ENCODE measurements at places on chromosomes 4 and X.
A peak's percentile ranks its signal among the peaks of the same experiment; 100 is the strongest.

DNA sequence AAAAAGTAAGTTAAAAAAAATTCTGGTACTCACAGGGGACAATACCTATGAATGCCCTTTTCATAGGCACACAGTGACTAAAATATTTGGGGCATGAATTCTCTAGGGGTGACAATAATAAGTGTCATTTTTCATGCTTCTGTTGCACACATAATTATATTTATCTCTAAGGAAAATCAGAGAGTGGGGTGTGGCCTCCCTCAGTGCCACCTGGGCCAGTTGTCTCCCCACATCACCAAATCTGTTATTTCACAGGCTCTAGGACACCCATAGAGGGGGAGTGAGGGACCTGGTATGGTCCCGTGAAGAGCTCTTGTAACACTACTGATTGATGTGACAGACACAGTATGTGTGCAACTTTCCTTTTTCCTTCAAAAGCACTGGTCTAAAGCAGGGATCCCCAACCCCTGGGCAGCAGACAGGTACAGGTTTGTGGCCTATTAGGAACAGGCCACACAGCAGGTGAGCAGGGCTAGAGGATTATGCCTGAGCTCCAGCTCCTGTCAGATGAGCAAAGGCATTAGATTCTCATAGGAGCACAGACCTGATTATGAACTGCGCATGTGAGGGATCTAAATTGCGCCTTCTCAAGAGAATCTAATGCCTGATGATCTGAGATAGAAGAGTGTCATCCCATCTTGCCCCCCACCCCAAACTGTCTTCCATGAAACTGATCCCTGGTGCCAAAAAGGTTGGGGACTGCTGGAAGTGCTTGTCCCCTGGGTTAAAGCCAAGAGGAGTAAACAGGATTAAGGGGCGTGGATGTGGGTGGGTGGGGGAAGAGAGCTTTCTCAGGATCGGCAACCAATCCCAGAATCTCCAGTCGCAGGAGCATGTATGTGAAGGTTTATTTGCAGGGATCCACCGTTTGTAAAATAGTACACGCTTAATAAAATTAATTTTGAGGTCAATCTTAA is 856 bp downstream of the SLC9B1 start:
- peak; percentile 46 for DNase-seq

DNA sequence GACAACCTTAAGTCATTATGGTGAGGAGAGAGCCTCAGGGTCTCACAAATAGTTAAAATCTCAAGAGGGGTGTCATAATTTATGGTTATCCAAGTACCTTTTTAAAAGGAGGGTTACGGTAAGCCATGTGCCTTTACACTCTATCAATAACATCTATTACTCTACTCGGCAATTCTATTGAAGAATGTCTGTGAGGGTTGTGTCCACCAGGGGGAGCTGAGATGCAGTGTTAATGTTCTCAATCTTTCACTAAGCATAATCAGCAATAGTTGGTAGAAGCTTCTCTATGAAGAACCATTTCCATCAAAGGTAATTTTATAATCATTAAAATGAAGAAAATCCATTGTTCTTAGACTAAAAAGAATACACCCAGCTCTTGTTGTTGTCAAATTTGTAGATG is 457.4 kb downstream of the CENPC start:
- no peak for DNase-seq

DNA sequence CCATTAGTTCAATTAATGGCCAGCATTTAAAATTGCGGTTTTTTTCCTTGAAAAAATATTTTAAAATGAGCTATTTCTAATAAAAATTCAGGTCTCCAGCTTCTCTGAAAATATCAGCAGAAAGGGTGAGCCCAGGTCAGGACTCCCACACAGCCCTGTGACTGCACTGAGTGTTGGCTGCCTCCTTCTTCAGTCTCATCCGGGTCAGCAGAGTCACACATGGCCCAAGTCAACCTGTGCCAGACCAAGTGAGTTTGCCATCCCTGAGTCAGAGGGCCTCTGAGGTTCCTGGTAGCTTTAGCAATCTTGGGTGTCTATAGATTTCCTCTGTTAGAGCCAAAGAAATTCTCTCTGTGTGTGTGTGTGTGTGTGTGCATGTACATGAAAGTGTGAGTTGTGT is 22.1 kb upstream of the MSX1 start:
- no peak for DNase-seq

DNA sequence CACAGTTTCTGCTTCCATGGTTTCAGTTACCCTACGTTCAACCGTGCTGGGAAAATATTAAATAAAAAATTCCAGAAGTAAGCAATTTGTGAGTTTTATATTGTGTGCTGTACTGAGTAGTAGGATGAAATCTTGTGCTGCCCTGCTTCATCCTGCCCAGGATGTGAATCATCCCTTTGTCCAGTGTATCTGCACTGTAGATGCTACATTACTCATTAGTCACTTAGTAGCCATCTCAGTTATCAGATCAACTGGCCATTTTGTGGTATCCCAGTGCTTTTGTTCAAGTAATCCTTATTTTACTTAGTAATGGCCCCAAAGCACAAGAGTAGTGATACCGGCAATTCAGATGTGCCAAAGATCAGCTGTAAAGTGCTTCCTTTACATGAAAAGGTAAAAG is 97.9 kb downstream of the COX18 start:
- DNase-seq = no peak

DNA sequence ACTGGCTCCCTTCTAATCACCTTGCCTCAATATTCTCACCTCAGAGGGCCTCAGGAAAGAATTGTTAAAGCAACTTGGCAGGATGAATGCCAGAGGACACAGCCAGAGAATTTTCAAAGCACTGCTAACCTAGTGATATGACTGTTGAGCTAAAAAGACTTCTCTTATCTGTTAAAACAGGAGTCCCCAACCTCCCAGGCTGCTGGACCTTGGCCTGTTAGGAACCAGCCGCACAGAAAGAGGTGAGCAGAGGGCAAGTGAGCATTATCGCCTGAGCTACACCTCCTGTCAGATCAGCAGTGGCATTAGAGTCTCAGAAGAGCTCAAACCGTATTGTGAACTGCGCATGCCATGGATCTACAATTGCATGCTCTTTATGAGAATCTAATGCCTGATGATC is 1.7 kb upstream of the KCNE5 start:
- no peak for DNase-seq

DNA sequence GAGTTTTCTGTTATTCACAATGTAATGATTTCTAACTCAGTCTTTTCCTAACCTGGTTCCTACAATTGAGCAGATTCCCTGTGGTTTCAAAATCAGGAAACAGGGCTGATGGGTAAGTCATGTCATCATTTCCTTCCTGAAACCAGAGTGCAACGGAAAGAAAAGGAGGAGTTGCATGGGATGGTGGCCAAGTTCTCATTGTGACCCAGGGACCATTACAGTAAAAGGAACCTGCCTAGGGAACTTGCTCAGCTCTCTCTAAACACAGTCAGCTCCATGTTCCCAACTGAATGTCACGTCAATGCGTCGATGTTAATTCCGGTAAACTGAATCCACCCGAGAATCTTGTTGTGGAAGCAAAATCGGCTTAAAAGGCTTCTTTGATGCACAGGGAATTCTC is 51.2 kb downstream of the LGI2 start:
- DNase-seq = no peak

DNA sequence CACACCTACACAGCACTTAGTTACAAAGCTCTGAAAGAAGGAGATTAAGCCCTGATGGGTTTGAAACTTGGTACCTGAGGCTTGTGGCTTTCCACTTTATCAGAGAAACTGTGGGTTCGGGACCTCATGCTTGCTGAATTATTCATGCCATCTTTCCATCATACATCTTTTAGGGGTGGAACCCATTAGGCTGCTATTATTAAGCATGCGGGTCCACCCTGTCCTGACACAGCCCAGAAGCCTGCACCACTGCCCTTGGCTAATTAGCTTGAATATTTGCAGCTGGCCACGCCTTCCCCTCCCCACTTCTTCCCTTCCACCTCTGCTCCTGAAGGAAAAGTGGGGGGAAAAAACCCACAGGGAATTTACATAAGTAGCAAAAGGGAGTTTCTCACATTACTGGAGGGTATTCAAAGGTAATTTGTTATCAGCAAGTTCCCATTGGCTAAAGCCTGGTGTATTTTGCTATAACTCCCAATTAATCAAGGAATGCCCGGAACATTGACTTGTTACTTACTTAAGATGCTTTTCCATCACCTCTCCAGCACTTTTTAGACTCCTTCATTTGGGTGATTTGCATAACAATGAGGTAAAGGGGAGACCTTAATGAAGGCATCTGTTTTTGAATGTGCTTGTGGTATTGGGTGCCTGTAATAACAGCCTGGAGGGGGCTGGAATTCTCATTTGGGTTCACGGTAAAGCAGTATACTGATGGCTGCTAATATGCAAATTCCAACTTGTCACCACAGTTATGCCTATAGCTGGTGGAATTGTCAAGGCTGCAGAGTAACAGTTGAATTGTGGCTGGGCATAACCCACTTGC is 231.7 kb upstream of the GATB start:
- no peak for DNase-seq

DNA sequence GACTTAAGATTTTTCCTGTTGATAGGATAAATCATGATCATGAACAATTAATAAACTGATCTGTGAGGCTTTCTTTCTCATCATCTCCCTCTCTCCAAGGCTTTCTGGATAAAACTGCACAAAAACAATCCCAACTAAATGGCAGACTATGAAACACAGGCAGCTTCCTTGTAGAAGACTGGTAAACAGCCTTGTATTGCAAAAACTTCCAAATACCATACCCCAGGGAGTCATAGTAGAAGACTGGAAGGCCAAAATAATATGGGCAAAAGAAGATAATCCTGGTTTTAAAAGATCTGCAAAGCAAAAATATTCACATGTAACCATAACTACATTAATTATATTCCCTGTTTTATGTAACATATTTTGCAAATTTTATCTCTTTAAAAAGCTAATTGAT is 113.0 kb downstream of the ANAPC10 start:
- no peak for DNase-seq

- no peak for DNase-seq
These were observed 1.2 kb downstream of the TFE3 start for GRCh38 chrX:49041744-49042580.

- DNase-seq = no peak
These were observed 9.4 kb downstream of the TMEM271 start for GRCh38 chr4:566508-567295.

- DNase-seq = no peak
These were observed 180.2 kb downstream of the ARAP2 start for GRCh38 chr4:36064117-36064516.

- no peak for DNase-seq
These were observed 95.6 kb upstream of the TBC1D9 start for GRCh38 chr4:140851804-140852203.

DNA sequence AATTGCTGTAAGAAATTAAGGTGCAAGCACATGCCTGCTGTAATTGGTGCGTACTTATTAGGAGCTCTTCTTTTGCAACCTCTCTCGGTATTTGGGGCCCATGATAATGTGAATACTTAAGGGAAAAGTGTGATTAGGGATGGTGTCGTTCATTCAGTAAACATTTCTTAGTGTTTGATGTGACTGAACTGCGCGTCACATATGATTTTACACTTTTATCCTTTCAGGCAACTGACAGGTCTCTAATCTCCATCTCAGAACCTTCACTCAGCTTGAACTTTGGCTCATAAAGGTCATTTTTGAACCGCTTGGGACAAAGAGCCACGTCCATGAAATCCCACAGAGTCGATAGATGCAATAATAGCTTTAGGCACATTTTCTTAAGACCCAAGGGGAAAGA is 612.1 kb upstream of the PITX2 start:
- no peak for DNase-seq

GRCh38 chr4:58617226-58617625 is 1507.0 kb upstream of the IGFBP7 start:
- no peak for DNase-seq

DNA sequence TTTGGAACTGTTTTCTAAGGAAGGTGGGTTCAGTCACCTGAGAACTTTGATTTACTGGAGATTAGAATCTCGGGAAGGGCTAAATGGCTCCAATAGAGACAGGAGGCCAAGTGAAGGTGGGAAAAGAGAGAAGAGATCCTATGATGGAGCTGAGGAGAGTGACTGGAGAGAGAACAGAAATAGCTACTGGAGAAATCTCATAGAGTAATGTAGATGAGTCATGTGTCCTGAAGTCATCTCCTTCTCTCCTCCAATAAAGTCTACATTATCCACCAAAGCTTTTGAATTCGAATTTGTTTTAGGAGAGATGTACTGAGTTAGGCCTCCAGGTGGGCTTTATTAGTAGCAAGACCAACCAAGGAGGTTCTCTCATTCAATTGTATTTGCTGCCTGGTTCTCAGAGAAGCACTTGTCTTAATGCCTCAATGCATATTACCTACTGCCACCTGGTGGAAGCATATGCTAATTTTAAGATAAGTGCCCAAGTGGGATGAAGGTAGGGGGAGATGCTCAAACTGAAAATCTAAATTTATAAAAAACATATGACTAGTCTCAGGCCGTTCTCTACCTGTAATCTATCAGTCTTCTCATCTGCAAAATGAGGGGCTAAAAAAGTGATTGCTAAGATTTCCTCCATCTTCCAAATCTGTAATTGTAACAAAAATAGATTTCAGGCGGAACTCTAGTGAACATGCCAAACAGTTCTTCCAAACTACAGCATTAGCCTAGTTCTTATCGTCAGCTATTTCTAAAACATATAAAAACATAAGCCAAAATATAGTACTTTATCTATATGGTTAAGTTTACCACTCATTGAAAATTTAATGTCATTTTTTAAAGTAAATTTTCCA is 24.4 kb downstream of the TXK start:
- no peak for DNase-seq

DNA sequence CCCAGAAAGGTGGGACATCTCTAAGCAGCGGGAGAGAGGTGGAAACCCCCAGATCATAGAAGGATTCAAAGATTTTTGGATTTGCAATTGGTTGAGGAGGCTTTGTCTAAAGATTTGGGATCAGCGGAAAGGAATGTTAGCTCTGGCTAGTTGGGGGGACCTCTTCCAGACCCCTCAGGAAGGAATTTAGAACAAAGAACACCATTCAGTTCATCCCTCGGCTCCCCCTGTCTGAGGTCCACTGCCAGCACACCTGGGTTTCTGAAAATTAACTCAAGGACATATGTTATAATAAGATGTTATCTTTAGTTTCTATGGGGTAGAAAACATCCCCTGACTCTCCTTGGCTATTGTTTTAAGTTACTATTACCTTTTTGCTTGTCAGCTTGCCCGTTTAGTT is 163.6 kb downstream of the CEP135 start:
- DNase-seq = no peak

DNA sequence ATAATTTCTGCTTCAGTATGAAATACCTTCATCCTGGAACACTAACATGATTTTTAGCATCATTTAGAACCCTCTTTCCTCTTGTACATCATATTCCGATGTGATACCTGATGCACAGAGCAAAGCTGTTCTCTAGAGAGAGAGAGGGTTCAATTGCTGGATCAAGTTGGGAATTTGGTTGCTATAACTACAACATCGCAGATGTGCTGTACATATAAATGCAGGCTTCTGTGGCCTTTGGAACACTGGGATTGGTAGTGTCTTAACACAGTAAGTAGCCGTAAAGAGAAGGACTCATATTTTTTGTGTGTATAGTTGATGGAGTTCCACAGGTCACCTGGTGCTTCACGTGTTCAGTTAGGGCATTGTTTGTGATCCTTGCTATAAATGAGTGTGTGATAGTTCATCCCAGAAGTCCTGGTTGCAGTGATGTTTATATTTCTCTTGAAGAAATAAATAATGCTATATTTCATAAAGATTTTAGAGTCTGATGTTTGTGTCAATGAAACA is 119.2 kb downstream of the RAPGEF2 start:
- DNase-seq = no peak
